ENCODE measurements at places on chromosomes 2 and 18. TPM values are rescaled to one million over a fixed set of nuclear protein-coding genes. Genes with fewer than 3 reads are reported as not detected.

Gene DHRS9
- 0.14 TPM for polyA plus RNA-seq

DNA sequence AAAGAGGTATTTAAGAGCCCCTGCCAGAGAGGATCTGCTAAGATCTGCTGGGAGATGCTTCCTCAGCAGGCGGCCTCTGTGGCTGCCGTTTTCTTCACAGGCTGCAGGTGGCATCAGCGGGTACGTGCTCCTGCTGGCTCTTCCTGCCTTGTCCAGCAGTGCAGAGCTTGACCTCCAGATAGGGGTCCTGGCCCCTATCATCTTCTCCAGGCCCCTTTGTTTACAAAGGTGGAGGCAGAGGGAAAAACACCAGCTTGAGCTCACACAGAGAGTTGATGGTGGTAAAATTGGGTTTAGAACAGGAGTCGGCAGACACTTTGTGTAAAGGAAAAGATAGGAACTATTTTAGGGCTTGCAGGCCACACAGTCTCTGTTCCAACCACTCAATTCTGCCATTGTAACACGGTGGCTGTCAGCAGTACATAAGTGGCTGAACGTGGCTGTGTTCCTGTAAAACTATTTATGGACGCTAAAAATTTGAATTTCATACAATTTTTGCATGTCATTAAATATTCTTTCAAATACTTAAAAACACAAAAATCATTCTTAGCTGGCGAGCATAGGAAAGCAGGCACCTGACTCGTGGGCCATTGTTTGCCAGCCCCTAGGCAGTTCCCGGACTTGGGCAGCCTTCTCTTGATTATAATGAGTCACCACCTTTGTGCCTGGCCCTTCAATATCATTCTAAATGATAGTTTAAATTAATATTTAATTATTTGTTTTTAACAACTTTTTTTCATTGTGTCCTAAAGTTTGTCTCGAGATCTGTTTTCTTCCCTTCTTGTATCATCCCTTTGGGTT, 98.2 kb upstream of the B3GNT7 start:
- peak; percentile 17 for DNase-seq

DNA sequence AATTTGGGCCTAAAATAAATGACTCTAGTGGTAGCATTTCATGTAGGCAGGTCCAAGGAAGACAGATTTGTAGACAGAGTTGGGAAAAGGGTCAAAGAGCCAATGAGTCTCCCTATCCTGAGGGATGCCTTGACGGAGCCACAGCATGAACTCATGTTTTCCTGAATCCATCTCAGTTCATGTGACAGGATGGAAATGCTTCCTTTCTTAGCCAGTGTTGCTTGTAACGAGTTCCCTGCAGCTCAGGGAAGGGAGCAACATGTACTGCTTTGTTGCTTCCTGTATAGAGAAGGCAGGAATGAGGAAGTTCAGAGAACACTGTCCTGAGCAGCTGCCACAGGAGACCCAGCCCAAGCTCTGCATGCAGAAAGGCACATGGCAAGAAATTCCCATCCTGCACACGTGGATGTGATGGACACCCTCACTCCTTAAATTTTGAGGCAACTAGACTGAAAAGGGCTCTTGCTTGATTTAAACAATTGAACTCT, 27.9 kb downstream of the TMEM17 start:
- DNase-seq, result no peak

Gene PROKR1
- polyA plus RNA-seq, result 0.20 TPM

Gene SDC1
- 25.4 TPM for polyA plus RNA-seq

- DNase-seq, result no peak
These were observed 19.8 kb downstream of the YWHAQ start for GRCh38 chr2:9610781-9611548.

GRCh38 chr2:215982465-215982875, 30.9 kb downstream of the MREG start:
- DNase-seq, result no peak

Gene ACADL
- 15.3 TPM for polyA plus RNA-seq

DNA sequence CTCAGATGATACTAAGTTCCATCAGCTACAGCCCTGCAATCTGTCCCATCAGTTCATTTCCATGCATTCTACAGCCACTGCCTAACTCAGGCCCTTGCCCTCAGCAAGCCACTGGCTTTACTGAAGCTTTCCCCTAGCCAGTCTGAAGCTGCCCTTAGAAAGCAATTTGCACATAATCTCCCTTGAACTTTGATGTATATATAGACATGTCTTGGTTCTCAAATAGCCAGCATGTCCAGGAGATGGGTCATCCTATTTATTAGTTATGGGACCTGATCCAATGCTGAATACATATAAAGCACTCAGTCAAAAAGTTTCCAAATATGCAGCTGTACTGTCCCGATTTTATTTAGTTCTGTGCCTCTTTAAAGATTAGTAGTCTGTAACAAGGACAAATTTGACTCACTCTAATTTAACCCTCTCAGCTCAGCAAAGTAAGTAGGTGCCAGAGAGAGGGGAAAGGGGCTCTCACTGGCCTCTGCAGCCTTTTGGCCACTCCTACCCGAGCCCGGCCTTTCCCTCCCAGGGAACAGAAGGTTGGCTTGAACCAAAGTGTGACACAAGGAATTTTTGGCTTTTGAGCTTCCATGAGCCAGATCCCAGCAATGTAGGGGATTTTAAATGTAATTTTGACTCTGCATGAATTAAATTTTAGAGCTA, 70.7 kb downstream of the CCDC93 start:
- DNase-seq, result no peak

DNA sequence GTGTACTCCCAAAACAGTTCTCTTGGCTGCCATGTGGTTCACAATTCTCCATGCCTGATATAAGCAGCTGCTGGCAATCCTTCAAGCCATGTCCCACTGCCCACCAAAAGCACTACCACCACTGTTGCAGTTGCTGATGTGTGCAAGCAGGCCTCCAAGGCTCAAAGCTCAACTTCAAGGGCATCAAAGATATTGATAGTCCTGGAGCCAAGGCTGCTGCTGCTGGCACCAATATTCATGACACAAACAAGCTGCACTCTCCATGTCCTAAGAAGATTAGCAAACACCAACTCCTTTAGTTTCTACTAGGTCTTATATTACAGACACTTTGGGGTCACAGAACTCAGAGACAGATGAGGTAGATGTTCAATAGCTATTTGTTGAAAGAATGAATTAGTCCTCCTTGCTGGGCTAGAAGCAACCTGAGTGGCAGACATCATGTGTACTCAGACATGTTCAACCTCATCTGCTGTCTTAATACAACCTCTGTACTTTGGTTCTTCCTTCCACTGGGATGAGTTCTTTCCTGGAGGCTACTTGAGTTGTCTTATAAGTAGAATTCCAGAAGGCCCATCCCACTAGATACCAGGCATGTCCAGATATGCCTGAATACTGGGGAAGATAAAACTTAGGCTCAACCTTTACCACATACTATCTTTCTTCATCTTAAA, 104.5 kb upstream of the UGP2 start:
- no peak for DNase-seq

GRCh38 chr2:1278125-1278524, 135.1 kb upstream of the TPO start:
- no peak for DNase-seq

DNA sequence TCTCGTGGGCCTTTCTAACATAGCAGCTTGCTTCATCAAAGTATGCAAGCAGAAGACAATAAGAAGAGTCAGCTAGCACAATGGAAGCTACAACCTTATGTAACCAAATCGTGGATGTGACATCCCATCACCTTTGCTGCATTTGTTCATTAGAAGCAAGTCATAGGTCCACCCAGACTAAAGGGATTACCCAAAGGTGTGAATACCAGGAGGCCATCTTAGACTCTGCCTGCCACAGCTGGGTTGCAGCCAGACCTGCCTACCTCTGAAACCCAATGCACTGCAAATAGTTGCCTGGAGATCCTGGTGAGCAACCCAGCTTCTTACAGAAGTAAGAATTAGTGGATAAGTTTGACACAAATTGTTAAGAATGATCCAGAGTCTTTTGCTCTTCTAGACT, 10.6 kb downstream of the SLC1A4 start:
- no peak for DNase-seq

Gene ABCB11
- 0.27 TPM for polyA plus RNA-seq

DNA sequence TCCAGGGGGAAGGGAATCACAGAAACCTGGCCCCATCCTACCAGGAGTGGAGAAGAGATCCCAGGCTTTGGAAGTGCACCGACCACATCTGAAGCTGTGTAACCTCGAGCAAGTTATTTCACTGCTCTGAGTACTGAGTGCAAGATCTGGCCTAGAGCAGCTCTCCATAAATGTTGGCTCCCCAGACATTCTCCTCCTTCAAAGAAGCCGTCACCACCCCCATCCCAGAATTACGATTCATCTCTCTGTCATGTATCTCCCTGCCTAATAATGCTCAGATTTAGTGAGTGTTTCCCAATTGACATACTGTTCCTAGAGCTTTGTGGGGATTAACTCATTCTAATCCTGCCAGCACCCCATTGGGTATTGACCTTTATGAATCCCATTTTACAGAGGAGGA, 51.7 kb downstream of the TNS1 start:
- no peak for DNase-seq

- no peak for DNase-seq
These were observed 184.3 kb downstream of the MCFD2 start for GRCh38 chr2:46731280-46731679.

DNA sequence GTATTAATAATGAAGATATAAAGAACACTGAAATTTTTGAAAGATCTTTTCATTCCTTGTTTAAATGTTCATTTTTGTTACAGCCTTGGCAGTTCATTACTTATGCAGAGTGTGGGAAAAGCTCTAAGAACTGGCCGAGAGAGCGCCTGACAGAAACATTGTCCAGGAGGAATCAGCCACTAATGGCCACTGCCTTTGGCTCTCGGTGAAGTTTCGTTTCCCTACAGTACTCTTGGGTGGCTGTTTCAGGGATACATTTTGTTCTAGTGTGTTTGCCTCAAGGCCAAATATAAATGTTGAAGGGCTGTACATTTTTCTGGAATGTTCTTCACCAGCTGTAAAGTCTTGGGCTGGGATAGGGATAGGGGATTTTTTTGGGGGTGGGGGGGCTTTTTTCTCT, 10.7 kb downstream of the SPTBN1 start:
- DNase-seq, result no peak

- no peak for DNase-seq
These were observed 180.6 kb upstream of the CCDC68 start for GRCh38 chr18:55139836-55140235.

Gene CCDC141
- polyA plus RNA-seq, result 0.39 TPM

DNA sequence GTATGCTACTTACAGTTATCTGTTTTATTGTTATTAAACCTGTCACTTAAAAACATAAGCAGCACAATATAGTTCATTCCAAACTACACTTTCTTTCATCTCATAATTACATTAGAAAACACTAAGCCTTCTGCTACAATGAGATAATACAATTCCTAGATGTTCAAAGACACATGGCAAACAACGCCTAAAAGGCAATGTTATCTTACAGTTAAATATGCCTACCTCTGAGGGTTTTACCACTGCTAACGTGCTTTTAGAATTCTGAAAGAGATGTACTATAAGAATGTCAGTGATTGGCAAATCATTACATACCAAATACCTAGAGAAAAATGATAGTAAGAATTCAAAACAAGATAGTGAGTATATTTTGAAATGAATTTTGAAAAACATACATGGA, 46.8 kb upstream of the SPOPL start:
- DNase-seq, result no peak

Gene BAZ2B
- polyA plus RNA-seq, result 86.5 TPM

- DNase-seq, result no peak
These were observed 13.9 kb upstream of the HTR2B start for GRCh38 chr2:231138699-231139098.

DNA sequence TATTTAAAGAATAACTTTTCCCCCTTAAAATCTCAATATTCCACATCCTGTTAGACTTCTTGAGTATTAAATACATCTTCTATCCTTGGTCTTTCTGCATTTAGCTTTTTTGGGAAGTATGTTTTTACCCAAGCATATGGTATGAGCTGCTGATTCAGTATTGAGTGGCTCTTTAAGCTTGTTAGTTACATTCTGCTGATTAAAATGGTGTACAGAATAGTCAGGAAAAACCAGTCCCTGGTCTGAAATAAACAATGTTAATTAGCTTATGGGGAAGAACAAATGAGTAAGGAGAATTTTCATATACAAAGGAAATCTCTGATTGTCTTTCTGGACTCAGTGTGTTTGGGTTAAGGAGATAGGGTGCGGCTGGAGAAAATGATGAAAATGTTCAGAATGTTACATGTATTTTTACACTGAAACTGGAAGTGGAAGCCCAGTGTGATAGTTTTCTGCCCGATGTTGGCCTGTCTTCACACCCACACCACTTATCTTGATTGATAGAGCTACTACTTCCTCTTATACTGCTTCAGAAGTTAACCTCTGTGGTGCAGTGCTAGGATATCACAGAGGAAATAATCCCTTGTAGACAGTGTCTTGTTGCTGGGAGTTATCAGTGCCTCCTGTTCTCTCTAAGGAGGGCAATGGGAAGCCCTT, 84.0 kb downstream of the MSH2 start:
- no peak for DNase-seq

DNA sequence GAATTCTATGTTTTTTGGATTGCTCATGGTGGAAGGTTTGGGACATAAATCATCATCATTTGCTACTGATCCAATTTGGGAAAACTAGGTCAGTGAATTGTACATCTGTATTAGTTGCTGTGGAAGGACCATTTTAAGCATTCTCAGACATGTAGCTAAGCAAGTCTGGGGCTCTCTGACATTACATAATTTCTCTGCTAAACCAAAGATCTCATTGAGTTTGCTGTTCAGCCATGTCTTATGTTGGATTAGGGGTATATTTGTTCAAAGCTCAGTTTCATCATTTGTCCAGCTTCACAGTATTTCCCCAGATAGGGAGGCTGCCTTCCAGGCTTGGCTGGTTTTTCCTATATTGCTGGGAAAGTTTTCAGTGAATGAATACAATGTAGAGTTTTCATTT, 399.7 kb downstream of the MTX2 start:
- DNase-seq, result no peak

DNA sequence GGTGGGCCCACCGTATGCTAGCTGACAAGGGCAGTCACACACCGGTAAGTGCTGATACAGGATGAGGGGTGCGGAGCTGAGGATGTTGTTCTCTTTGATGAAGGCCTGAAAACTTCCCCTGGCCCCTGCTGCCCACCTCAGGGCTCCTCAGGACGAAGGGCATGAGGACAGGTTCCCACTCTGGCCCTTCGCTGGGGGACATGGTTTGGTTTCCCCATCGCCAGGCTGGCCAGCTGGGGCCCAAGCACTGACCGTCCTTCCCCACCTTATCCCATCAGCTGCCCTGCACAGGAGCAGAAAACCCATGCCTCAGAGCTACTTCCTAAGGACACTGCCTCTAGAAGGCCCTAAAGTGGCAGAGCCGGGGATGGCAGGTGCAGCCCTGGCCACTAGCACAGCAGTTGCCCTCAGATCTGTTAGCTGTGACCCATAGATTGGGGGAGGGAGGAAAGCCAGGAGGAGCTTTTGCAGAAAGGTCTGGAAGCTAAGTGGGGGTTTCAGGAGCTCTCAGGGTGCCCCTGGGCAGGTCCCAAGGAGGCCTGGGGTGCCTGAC, 66.5 kb downstream of the TFCP2L1 start:
- no peak for DNase-seq

Gene SPHKAP
- polyA plus RNA-seq, result 6.6 TPM

All from left renal cortex interstitium (tissue), 4 donors.